ENCODE measurements at places on chromosomes 12 and 14.

DNA sequence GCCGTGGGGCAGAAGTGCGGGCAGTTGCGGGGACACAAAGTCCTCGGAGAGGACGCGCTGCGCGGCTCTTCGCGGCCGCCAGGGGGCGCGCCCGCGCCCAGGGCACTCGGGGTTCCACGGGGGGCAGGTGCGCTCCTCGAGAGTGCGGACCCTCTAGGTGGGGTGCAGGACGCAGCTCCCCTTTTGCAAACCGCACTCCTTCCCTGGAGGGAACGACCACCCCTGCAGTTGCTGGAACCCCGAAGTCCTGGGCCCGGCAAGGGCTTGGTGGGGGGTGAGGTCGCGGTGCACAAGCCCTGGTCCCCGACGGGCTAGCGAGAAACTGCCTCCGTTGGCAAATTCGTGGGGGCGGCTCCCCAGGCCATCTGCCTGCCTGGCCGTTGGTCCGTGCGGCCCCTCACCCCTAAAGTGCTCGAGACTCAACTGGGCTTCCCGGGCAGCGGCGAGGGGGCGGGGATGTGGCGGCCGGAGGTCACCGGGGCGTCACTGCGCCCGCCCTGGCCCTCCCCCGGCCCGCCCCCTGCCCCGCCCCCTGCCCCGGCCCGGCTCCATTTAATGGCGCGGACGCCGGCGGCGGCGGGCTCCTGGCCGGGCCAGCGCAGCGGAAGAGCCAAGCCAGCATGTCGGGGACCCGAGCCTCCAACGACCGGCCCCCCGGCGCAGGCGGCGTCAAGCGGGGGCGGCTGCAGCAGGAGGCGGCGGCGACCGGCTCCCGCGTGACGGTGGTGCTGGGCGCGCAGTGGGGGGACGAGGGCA is at the start of gene ADSS1:
Gene ADSS1, plus strand, starts transcription at position 579 of the 756 bp plus-strand sequence. Its CDS starts 42 bp downstream, at position 621.
- DNase-seq = peak; percentile 38

DNA sequence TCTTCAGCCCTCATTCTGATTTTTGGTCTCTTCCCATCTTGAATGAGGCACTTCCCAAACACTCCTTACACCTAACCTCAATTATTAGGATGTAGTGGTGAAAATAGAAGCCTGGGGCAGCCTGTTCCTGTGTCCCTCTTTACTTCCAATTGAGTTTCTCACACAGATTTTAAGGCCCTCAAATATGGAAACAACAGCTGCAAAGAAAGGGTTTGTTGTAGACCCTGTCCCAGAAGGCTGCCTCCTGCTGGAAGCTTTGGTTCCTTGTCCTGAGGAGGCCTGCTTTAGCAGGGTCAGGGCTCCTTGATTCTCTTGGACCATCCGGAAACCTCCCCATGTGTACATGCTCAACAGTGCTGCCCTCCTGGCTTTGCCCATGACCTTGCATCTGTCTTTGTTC is 101.3 kb downstream of the TGFB3 start:
- DNase-seq = no peak

- DNase-seq = no peak
Measured at GRCh38 chr12:82425241-82425640, 66.9 kb downstream of the METTL25 start.

- no peak for DNase-seq
Measured at GRCh38 chr12:89070603-89071002, 281.7 kb downstream of the DUSP6 start.

GRCh38 chr14:78367355-78367754 is 197.2 kb downstream of the NRXN3 start:
- no peak for DNase-seq

GRCh38 chr14:64410084-64410774 is 22.1 kb downstream of the MTHFD1 start:
- DNase-seq = no peak

DNA sequence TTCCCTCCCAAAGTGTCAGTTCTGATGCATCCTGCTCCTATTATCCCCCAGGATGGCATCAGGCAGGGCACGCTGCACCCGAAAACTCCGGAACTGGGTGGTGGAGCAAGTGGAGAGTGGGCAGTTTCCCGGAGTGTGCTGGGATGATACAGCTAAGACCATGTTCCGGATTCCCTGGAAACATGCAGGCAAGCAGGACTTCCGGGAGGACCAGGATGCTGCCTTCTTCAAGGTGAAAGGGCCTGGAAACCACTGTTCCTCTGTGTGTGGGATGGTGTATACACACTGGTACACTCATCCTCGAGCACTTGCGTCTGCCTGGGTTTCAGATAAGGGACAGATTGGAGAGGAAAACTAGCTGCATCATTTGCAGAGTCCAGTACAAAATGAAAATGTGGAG is 1.0 kb downstream of the IRF9 start:
- DNase-seq = no peak

DNA sequence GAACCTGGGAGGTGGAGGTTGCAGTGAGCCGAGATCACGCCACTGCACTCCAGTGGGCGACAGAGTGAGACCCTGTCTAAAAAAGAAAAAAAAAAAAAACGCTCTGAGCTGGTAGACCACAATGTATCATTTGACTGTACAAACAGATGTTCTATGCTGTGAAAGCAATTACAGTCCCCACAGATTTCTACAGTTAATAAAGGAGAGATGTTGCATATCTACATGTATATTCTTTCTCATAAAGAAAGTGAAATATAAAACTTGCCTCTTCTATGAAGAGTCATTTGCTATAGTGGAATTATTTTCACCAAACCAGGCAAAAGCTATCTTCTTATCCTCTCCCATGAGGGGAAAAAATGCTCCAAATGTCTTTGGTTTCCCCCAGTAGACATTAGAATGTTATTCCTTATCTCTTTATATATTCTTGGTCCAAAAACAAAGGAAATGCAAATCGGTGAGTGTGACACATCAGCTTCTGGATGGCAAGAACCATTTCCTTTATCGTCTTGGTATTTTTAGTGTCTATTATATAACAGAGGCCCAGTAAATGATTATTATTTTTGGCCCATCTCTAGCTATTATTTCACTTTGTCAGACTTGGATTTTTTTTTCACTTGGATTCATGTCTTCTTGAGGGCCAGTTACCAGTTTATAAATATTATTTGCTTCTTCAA is 230.4 kb downstream of the SSPN start:
- no peak for DNase-seq

- DNase-seq = no peak
Measured at GRCh38 chr14:105737504-105738246, 211.3 kb downstream of the TMEM121 start.
